ENCODE measurements at places on chromosomes 2 and 18.

- H3K4me3 ChIP-seq: no peak overlapping the region
- H3K27ac ChIP-seq: no peak overlapping the region
- H3K27me3 ChIP-seq: no peaks in the 10 kb centered on the region
- no peak for DNase-seq
- H3K36me3 ChIP-seq: no peaks in the 10 kb centered on the region
- H3K4me1 ChIP-seq: no peaks in the 10 kb centered on the region
These were observed 4.0 kb downstream of the CWC22 start for GRCh38 chr2:180003073-180003472.

DNA sequence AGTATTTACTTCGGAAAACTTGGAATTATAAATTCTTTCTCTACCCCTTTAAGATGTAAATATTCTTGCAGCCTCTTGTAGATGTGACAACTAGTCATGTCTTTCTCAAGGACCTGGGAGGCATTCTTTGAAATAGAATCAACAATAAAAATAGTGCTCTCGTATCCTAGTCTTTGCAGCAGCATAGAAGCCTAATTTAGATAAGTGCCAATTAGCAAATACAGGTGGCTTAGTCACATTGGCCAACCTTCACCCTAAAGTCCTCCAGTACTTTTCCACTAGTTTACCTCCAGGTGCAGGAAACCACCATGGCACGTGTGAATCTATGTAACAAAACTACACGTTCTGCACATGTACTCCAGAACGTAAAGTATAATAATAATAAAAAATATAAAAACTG, 3.5 kb upstream of the ZSWIM2 start:
- H3K4me1 ChIP-seq: no peaks in the 10 kb centered on the region
- H3K36me3 ChIP-seq: no peaks in the 10 kb centered on the region
- DNase-seq: peak; percentile 6
- no peaks in the 10 kb centered on the region for H3K27me3 ChIP-seq
- no peak overlapping the region for H3K27ac ChIP-seq

DNA sequence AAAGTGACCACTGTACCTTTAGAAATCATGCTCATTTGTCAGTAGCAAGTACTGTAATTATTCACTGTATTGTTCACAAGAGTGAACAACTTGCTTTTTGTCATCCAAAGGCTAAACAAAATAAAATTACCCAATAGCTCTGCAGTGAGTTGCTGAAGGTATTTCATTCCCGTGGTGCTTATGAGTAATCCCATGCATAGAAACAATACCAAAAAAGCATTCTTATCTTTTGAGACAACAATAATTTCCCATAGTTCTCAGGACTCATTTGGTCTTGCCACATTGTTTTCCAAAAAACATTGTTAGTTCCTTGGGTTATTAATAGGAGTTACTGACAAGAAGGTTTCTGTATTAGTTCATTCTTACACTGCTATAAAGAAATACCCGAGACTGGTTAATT, 503.2 kb upstream of the FAM98A start:
- H3K27ac ChIP-seq: no peak overlapping the region
- no peaks in the 10 kb centered on the region for H3K27me3 ChIP-seq
- no peaks in the 10 kb centered on the region for H3K36me3 ChIP-seq
- no peak for DNase-seq
- H3K4me3 ChIP-seq: no peak overlapping the region

- DNase-seq: no peak
- no peaks in the 10 kb centered on the region for H3K36me3 ChIP-seq
- H3K4me3 ChIP-seq: no peak overlapping the region
- no peaks in the 10 kb centered on the region for H3K27me3 ChIP-seq
These were observed 14.1 kb upstream of the CYS1 start for GRCh38 chr2:10094271-10094814.

DNA sequence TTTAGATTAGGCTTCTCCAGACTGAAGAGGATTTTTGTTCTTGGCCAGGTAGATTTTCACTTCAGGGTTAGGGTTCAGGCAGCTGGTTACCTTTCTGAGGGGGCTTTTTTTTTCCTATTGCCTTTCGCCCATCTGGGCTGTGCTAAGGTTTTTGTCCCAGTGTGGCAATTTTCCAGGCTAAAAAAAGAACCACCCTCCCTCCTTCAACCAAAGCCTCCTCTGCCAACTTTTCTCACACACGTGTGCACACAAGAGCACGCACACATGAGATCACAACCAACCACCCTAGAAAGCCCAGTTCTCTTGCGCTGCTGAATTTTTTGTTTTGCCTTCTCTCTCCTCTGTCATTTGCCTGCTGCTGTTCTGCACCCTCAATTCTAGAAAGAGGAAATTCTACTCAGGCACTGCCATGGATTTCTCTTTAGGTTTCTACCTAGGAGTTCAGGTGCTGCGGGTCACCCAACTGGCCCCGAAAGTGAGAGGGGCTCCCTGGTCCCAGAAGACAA, 8.5 kb upstream of the CXCR4 start:
- H3K27me3 ChIP-seq: peaks cover 34% of the 10 kb centered on the region
- DNase-seq: no peak
- no peak overlapping the region for H3K27ac ChIP-seq
- no peak overlapping the region for H3K4me3 ChIP-seq
- no peaks in the 10 kb centered on the region for H3K36me3 ChIP-seq

GRCh38 chr2:222736301-222736700, 64.8 kb downstream of the MOGAT1 start:
- no peaks in the 10 kb centered on the region for H3K36me3 ChIP-seq
- no peaks in the 10 kb centered on the region for H3K4me1 ChIP-seq
- no peak for DNase-seq
- H3K27ac ChIP-seq: no peak overlapping the region

DNA sequence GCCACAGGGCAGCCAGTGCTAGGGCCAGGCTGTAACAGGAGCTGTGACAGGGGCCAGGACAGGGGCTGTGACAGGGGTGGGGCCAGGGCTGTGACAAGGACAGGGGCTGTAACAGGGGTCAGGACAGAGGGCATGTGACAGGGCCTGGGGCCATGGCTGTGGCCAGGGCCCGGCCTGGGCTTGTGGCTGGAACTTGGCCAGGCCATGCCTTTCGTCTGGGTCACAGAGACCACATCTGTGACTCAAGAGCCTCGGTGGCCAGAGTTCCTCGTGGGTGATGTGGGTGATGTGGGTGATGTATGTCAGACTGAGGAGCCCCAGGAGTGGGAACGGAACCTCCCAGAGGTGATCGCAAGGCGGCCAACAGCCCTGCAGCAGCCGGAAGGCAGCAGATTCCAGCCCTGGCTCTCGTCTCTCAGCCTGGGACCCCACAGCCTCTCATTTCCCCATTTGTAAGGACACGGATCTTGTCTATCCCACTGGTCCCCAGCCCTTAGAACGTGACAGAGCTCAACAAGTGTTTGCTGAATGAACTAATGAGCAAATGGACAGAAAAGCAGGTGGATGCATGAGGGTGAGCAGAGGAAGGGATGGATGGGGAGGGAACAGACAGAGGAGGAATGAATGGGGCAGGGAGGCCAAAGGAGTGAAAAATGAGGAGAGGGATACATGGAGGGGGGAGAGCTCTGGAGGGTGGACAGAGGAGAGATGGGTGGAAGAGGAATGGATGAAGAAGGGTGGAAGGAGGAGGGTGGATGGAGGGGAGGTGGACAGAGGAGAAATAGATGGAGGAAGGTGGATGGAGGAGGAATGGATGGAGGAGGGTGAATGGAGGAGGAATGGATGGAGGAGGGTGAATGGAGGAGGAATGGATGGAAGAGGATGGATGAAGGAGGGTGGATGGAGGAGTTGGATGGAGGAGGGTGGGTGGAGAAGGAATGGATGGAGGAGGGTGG, 17.3 kb downstream of the ESPNL start:
- H3K4me3 ChIP-seq: no peak overlapping the region
- H3K27ac ChIP-seq: no peak overlapping the region
- no peak for DNase-seq
- H3K27me3 ChIP-seq: peaks cover 12% of the 10 kb centered on the region

- no peaks in the 10 kb centered on the region for H3K36me3 ChIP-seq
- peaks cover 12% of the 10 kb centered on the region for H3K4me1 ChIP-seq
- no peak overlapping the region for H3K27ac ChIP-seq
- DNase-seq: no peak
- H3K4me3 ChIP-seq: no peak overlapping the region
These were observed 41.4 kb upstream of the RNU4ATAC start for GRCh38 chr2:121489284-121489683.

DNA sequence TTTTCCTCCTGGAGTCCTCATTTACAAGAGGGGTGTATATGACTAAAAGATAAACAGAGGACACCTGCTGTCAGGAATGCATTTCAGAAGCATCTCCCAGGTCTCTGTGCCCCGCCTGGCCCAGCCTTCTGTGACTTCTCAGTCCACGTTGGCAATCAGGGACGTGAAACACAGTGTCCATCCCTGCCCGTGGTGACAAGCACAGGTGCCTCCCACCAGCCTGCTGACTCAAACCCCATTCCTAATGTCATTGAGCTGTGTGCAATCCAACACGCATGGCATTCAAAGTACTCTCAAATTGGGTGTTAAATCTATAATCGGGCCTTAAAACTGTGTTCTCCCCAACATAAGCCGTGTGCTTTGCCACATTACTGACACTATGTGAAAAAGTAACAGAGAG, 343.2 kb downstream of the EIPR1 start:
- no peak overlapping the region for H3K4me3 ChIP-seq
- no peak for DNase-seq
- H3K27me3 ChIP-seq: no peaks in the 10 kb centered on the region
- H3K27ac ChIP-seq: no peak overlapping the region
- H3K36me3 ChIP-seq: no peaks in the 10 kb centered on the region

DNA sequence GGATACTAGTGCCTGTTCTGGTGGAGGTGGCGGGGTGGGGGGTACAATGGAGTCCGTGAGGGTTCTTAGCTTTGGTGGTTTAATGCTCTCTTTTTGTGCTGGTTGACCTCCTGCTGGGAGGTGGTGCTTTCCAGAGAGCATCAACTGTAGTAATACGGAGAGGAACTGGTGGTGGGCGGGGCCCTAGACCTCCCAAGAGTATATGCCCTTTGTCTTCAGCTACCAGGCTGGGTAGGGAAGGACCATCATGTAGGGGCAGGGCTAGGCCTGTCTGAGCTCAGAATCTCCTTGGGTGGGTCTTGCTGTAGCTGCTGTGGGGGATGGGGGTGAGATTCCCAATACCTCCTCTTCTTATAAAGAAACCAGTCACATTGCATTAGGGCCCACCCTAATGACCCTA, 27.1 kb downstream of the CAMKMT start:
- no peak for DNase-seq
- no peaks in the 10 kb centered on the region for H3K27me3 ChIP-seq
- H3K27ac ChIP-seq: no peak overlapping the region
- no peak overlapping the region for H3K4me3 ChIP-seq
- H3K4me1 ChIP-seq: no peaks in the 10 kb centered on the region

DNA sequence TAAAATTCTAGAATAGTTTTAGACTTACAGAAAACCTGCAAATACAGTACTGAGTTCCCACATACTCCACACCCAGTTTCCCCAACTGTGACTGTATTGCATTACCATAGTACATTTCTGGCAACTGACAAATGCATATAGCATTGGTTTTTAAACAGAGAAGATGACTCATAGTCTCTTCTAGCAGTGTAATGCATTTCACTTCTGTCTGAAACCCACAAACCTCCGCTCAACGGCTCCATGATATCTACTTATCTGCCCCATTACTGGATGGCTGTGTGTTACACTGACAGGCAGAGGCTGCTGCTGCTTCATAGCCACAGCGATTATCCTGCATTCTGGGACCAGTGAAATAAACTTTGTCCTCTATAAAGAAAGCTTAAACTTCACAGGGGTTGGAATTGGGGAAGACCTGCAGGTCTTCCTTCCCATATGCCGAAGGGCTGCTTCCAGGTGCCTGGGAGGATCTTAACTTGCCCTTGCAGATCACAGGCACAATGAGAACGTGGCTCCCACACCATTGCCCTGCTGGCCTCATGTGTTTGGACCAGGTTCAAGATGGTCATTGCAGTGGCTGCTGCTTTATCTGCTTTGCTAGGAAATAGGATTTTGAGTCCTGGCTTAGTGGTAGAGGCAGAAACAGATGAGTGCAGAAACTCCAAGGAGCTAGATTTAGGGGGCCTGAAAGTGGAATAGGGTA, 742.6 kb upstream of the HS6ST1 start:
- peaks cover 6% of the 10 kb centered on the region for H3K4me1 ChIP-seq
- no peaks in the 10 kb centered on the region for H3K27me3 ChIP-seq
- no peaks in the 10 kb centered on the region for H3K36me3 ChIP-seq

GRCh38 chr2:240465765-240466578, 30.5 kb downstream of the GPC1 start:
- H3K27ac ChIP-seq: no peak overlapping the region
- no peaks in the 10 kb centered on the region for H3K36me3 ChIP-seq
- no peaks in the 10 kb centered on the region for H3K4me1 ChIP-seq
- DNase-seq: peak; percentile 4

- peak overlapping the region; percentile 87 for H3K27ac ChIP-seq
- H3K36me3 ChIP-seq: no peaks in the 10 kb centered on the region
- DNase-seq: no peak
- H3K4me1 ChIP-seq: no peaks in the 10 kb centered on the region
These were observed 46.3 kb downstream of the QPCT start for GRCh38 chr2:37390777-37391176.

DNA sequence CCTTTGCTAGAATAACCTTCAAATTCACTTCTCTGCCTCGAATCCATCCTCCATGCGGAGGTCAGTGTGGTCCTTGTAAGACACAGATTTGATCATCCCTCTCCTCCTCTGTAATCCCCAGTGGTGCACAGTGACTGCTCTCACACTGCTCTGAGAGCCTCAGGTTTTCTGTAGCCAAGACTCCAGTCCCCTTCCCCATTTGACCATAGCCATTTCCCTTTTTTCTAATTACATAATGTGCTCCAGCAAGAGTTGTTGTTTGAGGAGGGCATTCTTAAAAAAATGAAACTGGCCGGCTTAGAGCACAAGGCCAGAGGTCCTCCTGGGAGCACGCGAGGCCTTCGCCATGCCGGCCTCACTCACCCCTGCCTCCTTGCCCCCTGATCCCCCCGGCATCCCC, 34.7 kb upstream of the LPIN1 start:
- no peaks in the 10 kb centered on the region for H3K36me3 ChIP-seq
- H3K4me1 ChIP-seq: peaks cover 11% of the 10 kb centered on the region
- no peak for DNase-seq
- no peak overlapping the region for H3K27ac ChIP-seq

- no peak overlapping the region for H3K27ac ChIP-seq
- DNase-seq: no peak
- H3K4me1 ChIP-seq: no peaks in the 10 kb centered on the region
- no peak overlapping the region for H3K4me3 ChIP-seq
- H3K27me3 ChIP-seq: no peaks in the 10 kb centered on the region
These were observed 744.4 kb downstream of the KCNJ3 start for GRCh38 chr2:155442755-155443372.

- H3K4me1 ChIP-seq: peaks cover 18% of the 10 kb centered on the region
- no peak for DNase-seq
- no peak overlapping the region for H3K27ac ChIP-seq
- H3K36me3 ChIP-seq: no peaks in the 10 kb centered on the region
- H3K27me3 ChIP-seq: no peaks in the 10 kb centered on the region
These were observed 2.6 kb upstream of the KRCC1 start for GRCh38 chr2:88058191-88058590.

Measured in hepatocyte (in vitro differentiated cells).